ENCODE measurements at places on chromosomes 5 and 9.

DNA sequence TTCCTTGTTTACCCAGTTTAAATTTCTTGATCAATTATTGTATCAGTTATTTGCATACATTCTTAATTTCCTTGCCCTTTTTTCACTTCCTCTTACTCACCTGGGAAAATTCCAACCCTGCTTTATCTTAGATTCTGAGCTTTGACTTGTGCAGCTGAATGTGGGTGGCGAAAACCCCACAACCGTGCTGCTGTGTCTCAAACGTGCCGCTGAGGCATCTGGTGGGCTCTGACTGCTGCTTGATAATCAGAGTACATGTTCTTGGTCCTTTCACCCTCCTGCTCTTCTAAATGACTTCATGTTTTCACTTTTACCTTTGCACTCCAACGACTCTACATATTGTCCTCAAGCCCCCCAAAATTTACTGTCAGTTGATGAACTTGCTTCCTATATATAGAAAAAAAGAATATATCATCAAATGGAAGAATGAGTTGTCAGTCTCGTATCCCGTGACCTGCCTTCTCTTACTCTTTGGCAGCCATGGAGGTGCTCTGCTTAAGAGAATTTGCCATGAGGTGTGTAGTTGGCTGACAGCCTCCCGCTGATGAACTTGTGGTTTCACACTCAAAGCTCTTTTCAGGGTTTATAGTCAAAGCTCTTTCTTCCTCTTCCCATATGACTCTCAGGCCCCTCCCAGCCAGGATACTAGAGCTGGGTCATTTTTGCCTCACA lies 14.0 kb upstream of the JAK2 start:
- peak; percentile 32 for DNase-seq

DNA sequence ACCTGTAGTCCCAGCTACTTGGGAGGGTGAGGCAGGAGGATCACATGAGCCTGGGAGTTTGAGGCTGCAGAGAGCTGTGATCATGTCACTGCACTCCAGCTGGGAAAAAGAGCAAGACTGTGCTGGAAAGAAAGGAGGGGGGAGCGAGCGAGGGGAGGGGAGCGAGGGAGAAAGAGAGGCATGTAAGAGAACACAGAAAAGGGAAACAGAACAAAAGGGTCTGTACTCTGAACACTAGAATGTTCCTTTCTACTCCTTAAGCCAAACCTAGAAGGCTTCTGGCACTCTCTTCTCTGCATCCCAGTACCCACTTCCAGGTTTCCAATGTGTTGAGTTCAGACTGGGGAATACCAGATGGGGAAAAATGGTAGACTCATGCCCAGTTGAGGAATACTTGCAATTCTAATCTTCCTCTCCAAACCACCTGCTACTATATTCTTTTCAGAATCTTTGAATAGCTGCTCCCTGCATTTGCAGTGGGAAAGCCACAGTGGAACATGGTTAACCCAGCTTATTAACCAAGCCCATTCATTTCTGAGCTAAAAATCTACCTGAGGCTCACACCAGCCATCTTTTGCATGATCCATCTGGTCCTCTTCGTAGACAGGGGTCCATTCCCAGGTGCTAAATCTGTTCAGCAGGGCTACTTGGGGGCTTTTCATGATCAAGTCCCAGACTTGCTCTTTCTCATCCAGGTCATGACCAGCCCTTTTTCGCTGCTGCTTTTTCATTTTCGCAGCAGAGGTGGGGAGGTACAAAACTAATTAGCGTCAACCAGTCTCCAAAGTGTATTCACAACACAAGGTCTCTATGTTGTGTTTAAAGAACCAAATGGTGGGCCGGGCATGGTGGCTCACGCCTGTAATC lies 34.9 kb downstream of the SEMA4D start:
- DNase-seq: no peak

DNA sequence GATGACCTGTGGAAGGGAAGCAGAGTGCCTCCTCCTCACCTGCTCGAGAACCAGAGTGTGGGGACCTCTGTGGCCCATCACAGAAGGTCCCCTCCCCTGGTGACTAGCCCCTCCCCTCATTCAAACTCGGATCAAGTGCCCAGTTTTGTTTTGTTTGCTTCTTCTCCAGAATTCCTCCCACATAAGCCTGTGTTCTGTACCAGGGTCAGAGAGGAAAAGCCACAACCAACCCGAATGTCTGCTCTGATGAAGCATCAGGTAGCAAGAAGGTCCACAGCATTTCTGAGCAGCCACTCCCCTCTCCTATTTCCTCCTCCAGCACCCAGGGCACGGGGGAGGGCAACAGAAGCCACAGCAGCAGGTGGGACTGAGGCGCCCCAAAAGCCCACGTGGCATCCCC lies 58.2 kb downstream of the HSD17B3 start:
- DNase-seq: no peak

DNA sequence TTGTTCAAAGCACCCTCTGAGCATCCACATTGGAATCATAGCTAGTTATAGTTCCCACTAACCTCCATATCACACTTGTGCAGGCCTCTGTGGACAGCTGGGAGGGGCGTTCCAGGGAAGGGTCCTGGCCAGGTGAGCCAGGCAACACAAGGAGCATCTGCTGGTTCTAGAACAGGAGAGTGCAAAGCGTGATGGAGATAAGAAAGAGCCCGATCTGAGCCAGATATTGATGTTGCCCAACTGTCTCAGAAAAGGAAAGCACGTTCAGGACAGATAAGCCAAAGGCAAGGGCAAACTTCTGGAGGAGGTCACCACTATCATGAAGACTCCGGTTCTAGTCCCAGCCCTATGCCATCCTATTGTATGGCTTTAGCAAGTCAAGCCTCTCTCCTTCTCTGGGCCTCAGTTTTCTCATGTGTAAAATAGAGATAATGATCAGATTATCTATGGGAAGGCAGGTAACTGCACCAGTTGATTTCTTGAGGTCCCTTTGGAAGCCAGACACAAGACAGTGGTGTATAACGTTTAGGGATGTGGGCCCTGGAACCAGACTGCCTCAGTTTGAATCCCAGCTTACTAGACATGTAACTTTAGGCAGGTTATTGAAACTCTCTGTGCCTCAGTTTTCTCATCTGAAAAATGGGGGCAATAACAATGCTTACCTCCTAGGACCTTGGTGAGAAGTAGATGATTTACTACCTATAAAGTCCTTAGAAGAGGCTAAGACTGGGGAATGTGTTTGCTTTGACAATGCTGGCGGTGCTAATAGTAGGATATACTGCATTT lies 19.8 kb downstream of the GABBR2 start:
- DNase-seq: no peak

- no peak for DNase-seq
Observed at GRCh38 chr9:91500509-91501014, 76.9 kb upstream of the NFIL3 start.

- DNase-seq: peak; percentile 53
Observed at GRCh38 chr5:43305948-43306565, 7.2 kb downstream of the HMGCS1 start.

- no peak for DNase-seq
Observed at GRCh38 chr5:151569132-151570046, 21.7 kb downstream of the FAT2 start.

DNA sequence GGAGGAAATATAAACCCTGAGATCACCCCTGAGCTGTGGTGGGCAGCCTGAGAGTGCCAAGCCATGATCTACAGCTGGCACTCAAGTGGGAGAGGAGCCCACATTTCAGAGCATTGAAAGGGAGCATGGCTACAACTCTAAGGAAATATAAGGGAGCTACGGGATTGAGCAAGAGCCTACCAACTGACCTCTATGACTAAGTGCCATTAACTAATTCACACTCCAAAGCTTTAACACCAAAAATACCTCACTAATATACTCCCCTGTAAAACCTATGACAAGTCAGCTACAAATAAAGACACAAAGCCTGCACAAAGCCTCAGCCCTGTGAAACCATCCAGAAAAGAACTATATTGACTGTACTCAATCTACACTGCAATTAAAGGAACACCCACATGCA lies 286.8 kb upstream of the RPS23 start:
- no peak for DNase-seq

DNA sequence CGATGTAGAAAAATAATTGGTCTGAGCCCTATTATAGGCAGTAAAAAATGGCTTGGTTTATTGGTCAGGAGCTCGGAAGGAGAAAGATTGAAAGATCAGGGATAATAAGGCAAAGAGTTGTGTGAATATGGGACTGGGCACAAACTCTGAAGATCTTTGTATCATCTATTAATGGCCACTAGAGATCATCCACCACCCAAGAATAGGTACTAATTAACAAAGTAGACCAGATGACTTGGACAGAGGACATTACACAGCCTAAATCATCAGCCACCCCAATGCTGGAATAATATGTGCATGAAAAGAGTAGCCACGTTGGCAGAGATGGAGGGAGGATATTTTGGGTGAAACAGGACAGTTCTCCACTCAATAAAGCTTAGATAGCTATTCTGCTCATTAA lies 364.1 kb downstream of the EFNA5 start:
- DNase-seq: no peak

DNA sequence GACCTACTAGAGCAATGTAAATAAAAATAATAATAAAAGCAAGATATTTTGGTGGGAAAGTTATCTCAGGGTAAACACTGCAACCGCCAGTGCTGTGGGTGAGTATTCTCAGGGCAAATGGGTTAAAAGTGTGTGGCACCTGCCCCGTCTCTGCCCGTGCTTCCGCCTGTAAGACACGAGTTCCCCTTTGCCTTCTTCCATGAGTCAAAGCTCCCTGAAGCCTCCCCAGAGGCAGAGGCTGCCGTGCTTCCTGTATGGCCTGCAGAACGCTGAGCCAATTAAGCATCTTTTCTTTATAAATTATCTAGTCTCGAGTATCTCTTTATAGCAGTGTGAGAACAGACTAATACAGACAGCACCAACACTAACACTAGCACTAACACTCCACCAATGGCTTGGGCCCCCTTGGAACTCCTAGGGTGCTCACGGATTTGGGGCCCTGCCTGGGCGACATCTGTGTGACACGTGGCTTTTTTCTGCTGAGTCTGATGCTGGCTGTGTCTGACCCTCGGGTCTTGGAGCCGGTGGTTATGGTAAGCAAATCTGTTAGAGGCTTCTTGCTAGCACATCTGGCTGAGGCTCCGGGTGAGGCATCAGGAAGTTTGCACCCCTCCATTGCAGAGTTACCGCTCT lies 10.6 kb downstream of the PLEKHG4B start:
- DNase-seq: no peak

- DNase-seq: no peak
Observed at GRCh38 chr5:1701884-1702283, 97.8 kb downstream of the MRPL36 start.

GRCh38 chr9:5557606-5558587 lies 47.6 kb downstream of the PDCD1LG2 start:
- peak; percentile 69 for DNase-seq

GRCh38 chr5:117327511-117327910 lies 752.9 kb upstream of the SEMA6A start:
- DNase-seq: no peak

- DNase-seq: no peak
Observed at GRCh38 chr9:2824564-2824963, 19.3 kb downstream of the PUM3 start.

DNA sequence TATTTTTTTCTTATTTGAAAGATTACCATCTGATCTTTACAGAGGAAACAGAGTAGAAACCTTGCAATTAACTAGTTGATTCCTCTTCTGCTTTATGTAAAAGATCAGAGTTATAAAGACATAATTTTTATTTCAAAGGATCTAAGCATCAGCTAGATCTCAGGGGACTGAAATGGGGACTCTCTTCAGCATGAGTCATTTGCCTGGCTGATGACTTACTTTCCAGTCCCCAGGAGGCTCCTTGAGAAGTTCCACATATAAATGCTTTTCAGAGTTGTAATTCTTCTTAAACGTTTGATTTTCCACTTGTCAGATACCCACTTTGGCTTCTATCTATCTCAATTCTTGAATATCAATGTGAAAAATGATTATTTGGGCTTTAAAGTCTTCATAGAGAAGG lies 389.4 kb downstream of the RAB3C start:
- no peak for DNase-seq

GRCh38 chr5:6556089-6556801 lies 76.6 kb downstream of the NSUN2 start:
- DNase-seq: no peak

DNA sequence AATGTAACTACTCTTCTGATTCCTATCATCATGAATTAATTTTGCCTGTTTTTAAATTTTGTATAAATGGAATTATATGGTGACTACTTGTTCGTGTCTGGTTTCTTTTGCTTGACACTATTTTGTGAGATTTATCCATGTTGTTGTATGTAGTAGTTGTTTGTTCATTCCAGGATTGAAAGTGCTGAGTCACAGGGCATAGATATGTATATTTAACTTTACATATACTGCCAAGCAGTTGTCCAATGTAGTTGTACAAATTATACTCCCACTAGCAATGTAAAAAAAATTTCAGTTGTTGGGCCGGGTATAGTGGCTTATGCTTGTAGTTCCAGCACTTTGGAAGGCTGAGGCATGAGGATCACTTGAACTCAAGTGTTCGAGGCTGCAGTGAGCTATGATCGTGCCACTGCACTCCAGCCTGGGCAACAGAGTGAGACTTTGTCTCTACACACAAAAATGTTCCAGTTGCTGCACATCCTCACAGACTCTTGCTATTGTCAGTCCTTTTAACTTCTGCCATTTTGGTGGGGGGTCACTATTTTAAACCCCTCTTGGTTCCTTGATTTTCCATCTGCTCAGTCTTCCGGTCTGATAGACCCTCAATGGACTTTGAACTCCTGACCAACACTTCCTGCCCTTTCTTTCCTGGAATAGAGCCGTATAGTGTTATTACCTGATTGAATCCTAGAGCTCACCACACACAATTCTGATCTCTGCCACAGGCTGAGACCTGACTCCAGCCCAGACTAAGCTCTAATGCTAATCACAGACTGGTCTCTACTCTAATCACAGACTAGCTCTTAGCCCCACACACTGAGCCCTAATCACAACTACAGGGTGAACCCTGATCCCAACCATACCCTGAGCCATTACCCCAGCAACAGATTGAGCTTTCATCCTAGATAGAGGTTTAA lies 69.3 kb upstream of the MELK start:
- no peak for DNase-seq

DNA sequence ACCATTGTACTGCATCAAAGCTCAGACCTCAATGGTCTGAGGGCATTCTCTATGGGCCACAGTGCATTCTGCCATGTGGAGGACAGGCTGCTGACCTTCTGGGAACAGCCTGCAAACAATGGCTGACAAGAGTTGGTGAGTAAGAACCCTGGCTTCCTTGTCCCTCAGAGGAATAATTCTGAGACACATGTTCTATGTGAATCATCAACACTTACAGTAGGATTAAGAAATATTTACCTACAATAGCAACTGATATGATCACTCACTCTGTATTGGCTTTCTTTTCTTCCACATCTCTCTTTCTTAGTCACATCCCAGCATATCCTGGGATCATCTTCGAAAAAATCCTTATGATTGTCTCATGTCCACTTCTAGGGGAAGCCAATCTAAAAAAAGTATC lies 306.5 kb upstream of the ITGA1 start:
- DNase-seq: no peak

- no peak for DNase-seq
Observed at GRCh38 chr9:21728781-21729180, 73.7 kb upstream of the MTAP start.
